ENCODE measurements at places on chromosomes 6 and 20.

GRCh38 chr6:170280689-170281045, 10.2 kb downstream of the DLL1 start:
- DNase-seq = peak; percentile 50

- no peak for DNase-seq
These were observed 13.3 kb downstream of the FRK start for GRCh38 chr6:116047173-116047933.

DNA sequence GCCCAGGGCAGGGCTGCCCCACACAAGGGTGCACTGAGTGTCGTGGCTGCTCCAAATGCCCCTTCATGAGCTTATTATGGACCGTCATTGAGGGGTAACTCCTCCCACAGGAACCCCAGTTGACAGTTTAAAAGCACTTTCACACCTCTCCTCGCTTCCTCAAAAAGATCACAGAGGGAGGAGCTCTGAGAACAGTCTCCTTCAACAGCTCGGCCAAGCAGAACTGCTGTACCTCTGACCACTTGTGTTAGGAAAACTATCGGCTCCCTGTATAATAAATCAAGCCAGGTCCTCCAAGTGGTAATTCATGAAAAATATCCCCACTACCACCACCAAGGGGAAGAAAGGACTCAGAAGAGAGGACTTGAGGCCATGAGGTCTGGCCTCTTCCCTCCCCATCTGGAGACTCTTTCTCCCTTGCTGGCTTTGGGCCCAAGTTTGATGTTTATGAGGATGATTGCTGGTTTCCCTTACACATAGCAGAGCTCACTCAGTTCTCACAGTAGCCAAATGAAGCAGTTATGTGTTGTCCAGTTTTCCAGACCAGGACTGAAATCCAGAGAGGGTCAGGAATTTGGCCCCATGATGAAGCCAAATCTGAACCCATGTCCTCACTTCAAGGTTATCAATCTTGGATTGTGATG, 8.7 kb downstream of the SNX21 start:
- DNase-seq = no peak

GRCh38 chr6:106439459-106439858, 78.9 kb downstream of the CRYBG1 start:
- no peak for DNase-seq

DNA sequence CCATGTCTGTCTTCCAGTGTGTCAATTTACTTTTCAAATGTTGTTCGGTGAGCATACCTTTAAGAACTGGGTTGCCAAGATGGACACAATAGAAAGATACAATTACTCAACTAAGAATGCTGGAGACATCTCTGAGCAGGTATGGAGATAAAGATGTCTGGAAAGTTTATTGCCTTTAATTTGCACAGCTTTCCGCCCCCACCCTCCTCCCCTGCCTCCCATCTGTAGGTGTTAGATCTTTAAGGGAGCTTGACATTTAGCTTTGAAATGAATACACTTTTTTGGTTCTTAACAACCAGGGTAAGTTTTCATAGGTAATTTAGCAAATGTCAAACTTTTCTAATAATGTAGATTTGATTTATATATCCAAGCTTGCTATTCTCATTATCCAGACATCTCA, 104.4 kb downstream of the BTBD3 start:
- DNase-seq = no peak

DNA sequence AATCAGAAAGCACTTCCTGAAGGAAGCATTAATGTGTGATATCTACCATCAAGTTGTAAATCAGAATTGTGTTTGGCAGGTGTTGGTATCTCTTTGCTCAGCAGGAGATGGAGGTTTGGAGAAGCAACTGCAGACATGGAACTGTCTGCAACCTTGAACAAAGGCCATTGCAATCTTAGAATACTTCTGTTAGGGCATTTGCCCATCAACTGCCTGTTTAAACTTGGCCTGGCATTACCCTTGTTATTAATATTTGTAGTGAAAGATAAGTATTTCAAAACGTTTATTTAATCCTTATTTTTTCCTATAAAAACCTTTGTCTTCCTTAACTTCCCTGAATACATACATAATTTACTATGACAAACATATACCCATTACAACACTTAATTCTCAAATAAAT, 14.1 kb downstream of the GSTA5 start:
- DNase-seq = no peak

GRCh38 chr6:10598084-10598960, 77.2 kb downstream of the GCNT2 start:
- no peak for DNase-seq

- DNase-seq = no peak
These were observed 322.8 kb downstream of the CD83 start for GRCh38 chr6:14440215-14440910.

DNA sequence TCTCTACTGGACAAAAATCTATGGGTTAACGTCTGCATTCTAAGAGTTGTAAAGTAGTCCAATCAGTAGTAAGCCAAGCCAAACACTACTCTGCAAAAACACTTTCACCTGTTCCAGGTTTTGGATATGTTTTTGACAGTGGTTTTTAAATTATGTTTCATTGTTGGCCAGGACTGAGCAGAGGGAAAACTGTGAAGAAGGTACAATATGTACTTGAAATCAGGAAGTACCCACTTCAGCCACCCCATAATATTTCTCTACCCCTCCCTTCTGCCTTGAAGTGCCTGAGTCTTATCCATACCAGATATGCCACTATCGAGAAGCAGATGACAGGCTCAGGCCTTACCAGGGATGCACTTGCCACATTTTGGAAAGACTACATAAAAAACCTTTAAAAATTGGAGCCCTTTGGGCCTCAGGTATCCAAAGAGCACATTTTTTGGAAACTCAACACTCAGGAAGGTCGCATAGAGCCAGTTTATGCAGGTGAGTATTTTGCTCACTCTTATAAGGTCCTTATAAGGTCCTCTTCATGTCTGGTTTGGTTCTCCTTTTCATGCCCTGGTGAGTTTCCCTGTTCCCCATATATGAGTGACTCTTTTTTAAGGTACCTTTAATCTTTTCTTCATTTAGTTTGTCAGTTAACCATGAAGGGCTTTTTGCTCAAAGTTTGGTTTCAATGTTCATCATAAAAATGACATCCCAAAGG, 859.3 kb upstream of the FLRT3 start:
- no peak for DNase-seq

GRCh38 chr6:50821441-50822077, 2.9 kb downstream of the TFAP2B start:
- DNase-seq = no peak

DNA sequence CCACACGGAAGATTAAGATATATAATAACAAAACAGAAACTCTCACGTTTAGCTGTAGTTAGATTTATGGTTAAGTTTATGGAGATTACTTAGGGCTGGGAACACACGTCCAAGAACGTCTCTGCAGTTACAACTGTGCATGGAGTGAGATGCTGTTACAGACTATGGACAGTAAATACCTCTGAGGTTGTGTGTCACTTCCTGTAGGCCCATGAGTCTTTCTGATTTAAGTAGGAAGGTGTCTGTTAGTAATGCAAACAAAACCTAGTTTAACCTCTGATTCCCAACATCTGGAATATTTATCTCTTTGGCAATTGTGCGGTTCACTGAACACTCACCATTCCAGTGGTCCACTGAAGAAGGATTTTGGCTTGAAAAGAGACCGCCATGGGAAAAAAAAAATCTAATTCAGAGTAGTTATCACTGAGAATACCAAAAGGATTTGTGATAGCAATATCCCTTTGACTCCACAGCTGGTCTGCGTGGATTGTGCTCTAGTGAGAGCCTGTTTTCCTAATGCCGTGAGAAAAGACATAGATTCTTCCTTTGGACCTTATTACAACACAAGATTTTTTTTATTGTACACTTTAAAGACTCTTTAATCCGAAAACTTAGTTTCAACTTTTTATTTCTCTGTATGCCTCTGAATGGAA, 478.2 kb upstream of the CITED2 start:
- no peak for DNase-seq

- DNase-seq = no peak
These were observed 85.4 kb downstream of the CBLN4 start for GRCh38 chr20:55919956-55920355.

DNA sequence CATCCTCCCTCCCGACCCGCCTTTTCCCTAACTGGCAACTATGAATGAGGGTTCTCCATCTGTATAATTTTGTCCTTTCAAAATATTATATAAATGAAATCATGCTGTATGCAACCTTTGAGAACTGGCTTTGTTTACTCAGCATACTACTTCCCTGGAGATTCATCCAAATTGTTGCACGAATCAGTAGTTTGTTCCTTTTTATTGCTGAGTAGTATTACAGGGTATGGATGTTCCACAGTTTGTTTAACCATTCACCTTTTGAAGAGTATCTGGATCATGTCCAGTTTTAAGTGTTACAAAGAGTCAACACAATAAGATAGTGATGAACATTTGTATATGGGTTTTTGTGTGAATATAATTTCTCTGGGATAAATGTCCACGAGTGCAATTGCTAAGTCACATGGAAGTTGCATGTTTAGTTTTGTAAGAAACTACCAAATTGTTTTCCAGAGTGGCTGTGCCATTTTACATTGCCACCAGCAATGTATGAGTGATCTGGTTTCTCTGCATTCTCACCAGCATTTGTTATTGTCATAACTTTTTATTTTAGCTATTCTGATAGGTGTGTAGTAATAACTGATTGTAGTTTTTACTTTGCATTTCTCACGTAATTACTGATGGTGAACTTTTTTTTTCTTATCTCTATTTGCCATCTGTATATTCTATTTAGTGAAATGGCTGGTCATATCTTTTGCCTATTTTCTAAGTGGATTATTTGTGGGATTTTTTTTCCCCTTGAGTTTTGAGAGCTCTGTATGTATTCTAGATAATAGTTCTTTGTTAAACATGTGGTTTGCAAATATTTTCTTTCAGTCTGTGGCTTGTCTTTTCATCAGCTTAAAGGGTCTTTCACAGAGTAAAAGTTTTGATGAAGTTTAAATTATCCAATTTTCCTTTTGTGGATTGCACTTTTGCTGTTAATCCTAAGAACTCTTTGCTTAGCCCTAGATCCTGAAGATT, 14.4 kb upstream of the RNF24 start:
- no peak for DNase-seq
